Progenitor cell of endocrine pancreas (in vitro differentiated cells): ENCODE measurements at places on chromosomes 16 and 17.

DNA sequence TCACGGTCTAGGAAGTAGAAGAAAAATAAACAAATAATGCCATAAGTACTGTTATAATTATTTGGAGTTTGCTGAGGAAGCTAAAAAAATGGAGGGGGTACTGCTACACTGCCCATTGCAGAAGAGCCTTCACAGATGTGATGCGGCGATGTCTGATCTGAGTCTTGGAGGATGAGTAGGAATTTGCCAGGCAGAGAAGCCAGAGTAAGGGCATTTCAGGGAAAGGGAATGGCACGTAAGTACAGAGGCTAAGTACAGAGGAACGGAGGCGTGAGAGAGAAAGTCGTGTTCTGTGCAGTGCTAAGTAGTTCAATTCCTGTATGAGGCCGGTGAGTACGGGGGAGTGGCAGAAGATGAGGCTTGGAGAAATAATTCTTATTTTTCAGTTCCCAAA is 741 bp upstream of the GRB2 start:
- no peak for DNase-seq

DNA sequence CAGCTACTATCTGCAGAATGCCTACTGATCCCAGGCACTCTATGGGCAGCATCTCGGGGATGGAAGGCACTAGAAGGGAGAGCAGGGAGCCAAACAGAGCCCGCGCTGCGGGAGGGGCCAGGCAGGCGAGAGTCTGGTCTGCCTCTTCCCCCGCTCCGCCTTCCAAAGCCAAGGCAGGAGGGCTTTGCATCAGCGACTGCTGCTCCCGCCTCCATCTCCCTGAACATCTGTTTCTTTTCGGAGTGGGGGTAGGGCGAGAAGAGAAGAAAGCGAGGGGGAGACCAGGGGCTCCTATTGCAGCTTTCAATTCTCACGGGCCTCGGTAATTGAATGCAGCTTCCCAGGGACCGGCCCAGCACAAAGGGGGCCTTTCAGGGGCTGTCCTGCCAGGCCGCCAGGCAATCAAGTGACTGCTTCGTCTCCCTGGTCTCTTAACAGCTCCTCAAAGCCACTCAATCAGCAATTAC is 31.4 kb upstream of the CDC42EP4 start:
- DNase-seq, result peak; percentile 41

DNA sequence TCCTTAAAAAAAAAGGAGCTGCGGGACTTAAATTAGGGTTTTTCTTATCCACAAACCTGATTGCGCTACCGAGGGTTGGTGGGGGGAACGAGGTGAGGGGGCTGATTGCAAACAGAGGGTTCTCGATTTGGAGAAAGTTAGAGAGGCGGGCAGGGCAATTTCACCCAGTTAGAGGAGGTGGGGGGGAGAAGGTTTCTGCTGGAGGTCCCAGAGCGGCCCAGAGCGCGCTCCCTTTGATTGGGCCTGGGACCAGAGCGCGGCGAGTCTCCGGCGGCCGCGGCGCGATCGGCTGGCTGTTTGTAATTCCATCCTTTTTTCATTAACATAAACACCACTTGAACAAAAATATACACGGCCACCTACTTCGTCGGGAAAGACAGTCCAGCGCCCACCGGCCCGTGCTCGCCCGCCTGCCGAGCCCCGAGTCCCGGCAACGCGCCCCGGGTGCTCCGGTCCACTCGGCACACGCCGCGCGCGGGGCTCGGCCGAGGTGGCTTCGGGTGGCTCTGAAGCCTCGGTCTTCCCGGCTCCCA is 13.3 kb upstream of the FOXF1 start:
- no peak for DNase-seq

GRCh38 chr17:49000943-49001342 is 3.8 kb downstream of the IGF2BP1 start:
- no peak for DNase-seq

DNA sequence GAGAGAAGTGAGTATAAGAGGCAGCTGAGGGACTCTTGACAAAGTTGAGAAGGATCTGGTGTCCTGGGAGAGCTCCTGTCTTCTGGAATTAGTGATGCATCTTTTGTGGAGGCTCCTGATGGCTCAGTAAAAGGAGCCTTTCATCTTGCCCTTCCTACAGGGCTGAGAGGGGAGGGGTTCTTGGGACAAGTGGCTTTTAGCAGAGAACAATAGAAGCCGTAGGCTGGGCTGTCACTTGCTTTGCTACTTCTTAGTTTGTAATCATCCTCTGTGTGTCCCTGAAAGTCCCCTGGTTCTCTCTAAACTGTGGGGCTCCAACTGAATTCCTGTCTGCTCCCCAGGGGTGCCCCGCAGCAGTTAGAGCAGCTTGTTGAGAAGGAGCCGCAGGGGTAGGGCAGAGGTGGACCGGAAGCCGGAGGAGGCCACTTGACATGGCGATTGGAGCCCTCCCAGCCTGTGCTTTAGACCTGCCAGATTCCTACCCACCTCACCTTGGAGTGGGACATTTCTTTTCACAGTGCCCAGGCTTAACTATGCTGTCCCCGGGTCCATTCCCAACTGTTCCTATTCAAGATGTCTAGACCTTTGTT is 85.1 kb downstream of the PRKCA start:
- no peak for DNase-seq

DNA sequence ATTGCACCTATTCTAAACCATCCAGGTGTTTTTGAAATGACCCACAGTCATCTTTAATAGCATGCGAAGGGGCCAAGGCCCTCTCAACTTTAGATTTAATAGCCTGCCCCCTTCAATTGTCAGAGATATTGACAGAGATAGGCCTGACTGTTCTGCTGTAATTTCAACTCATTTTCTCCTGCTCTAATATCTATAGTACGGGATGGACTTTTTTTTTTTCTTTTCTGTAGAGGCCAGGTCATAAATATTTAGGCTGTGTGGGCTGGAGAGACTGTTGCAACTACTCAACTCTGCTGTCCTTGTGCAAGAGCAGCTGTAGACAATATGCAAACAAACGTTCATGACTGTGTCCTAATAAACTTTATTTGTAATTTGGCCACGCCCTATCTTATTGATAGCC is 24.7 kb upstream of the KRT20 start:
- no peak for DNase-seq
